ENCODE measurements at places on chromosomes 12 and 14.

- peak; percentile 72 for DNase-seq
These were observed 508 bp downstream of the CNOT2 start for GRCh38 chr12:70243510-70244371.

DNA sequence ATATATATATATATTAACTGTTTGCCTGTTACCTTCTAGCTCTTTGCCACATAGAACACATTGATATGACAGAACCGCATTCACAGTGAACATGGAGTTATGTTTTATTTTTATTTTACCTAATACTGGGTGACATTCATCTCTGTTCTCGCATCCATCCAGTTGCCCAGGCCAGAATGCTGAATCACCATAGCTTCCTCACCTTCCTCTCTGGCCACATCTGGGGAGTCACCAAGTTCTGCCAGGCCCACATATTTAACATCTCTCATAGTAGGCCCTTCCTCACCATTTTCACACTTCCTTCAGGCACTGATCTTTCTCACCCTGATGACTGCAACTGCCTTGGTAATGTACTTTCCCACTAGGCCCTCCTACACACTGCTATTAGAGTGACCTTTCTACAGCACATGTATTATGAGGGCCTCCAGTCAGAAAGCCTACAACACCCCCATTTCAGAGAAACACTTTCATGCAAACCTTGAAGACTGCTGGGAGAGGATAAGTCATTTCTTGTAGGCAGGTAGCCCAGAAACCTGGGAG is 106.8 kb downstream of the LGR5 start:
- DNase-seq = no peak

- DNase-seq = no peak
These were observed 53.7 kb downstream of the LMO3 start for GRCh38 chr12:16552301-16552700.

DNA sequence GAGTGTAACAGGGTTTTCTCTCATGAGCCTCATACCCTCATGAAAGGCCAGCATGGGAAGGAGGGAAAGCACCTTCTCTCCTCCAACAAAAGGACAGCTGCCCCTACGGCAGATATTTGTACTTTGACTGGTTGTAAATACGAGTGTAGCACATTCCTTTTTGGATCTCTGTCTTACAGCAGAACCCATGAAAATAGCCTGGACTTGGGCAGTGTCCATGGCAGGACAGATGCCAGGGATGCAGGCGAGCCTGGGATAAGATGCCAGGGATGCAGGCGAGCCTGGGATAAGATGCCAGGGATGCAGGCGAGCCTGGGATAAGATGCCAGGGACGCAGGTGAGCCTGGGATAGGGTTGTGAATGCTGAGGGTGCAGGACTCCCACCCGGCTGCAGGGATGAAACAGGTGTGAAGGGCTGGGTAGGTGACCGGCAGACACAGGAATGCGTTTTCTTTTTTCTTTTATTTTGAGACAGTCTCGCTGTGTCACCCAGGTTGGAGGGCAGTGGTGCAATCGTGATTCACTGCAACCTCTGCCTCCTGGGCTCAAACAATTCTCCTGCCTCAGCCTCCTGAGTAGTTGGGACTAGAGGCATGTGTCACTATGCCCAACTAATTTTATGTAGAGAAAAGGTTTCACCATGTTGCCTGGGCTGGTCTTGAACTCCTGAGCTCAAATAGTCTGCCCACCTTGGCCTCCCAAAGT is 120.0 kb downstream of the BEGAIN start:
- no peak for DNase-seq

DNA sequence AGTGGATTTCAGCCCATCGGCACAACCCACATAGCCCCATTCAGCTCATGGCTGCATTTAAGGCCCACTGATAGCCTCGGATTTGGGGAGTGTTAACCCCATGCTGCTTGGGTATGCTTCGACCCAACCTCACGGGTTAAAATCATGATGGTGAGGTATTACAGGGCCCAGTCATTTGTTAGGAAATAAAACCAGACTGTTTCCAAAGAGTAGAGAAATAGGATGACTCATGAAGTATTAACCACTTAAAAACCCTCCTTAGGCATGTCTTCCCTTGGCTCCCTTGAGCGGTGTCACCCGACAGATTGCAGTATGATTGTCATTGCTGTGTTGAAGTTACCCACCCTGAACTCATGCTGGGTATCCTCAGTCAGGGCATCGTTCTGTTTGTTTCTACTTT is 289.1 kb downstream of the CACNA1C start:
- DNase-seq = no peak

DNA sequence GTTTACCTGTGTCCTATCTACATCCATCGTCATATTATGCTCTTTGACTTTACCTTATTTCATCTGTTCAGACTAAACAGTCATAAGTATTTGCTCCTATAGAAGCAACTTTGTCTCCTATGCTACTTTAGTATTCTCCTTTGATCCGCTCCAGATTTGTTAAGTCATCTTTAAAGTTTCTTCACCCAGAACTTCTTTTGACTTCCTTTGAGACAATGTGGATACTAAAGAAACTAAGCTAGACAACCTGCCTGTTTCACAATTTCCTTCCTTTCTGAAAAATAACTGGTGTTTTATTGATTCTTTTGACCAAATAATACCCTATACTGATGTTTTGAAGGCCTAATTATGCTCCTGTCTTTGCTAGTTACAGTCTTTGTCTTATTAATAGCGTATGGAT is 30.0 kb upstream of the LRRK2 start:
- DNase-seq = no peak

DNA sequence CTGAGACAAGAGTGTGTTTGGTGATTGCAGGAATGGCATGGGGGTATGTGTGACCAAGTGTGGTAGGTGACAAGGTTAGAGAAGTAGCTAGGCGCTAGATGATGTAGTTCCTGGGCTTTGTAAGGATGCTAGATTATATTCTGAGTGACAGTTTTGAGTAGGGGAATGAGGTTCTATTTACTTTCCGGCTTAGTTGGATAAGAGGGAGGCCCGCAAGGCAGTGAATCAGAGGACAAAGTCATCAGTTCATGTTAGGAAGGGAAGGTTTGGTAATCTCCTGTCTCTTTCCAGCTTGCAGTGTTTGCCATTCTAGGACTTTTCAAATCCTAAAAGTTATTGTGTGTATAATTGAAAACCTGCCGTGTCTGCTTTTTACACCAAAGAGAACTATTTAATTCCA is 45.0 kb downstream of the CFAP54 start:
- DNase-seq = no peak

DNA sequence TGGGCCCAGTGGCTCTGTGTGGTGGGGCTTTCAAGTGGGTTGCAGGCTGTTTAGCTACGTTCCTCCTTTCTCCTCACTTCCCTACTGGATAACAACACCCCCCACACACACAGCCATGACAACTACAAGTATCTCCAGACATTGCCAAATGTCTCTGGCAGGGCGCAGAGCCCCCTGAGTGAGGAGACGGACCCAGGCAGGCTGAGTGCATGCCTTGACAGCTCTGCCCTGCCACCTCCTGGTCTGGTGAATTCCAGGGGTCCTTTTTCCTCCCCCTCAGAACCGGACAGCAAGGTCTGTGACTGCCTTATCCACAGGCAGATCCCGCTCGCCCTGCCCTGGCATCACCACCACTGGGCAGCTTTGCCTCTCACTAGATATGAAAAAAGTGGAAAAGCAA is 276.5 kb downstream of the TMEM132C start:
- no peak for DNase-seq

GRCh38 chr14:94773655-94774343 is 3.9 kb upstream of the GSC start:
- no peak for DNase-seq

- no peak for DNase-seq
These were observed 194.0 kb downstream of the VRK1 start for GRCh38 chr14:96991226-96991625.

DNA sequence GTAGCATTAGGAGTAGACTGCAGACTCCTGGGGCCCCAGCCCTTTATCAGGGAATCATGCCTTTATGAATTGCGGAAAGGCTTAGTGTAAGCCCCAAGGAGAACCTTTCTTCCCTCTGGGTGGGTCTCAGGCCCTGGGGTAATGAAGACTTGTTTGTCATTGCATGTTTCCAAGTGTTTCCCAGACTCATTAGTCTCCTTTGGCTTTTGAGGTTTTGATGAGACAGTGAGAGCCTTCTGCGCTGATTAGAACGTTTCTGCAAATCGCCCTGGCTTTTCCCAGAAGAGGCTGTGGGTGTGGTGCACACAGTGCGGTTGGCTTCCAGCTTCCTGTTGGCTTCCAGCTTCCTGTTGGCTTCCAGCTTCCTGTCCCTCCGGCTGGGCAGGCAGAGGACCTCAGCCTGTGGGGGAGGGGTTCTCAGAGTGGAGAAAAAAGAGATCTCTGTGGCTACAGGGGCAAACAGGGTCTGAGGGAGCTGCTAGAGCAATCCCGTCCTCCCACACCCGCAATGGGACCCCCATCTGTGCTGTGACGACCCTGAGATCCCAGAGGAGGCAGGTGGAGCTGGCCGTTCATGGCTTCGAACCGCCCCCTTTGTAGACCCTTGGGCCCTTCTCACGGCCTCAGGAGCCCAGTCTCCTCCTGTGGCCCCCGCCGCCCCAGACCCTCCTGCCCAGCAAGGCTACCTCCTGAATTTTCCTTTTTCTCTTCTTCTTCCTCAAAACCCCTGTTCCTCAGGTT is 42.1 kb downstream of the GPR68 start:
- DNase-seq = no peak

DNA sequence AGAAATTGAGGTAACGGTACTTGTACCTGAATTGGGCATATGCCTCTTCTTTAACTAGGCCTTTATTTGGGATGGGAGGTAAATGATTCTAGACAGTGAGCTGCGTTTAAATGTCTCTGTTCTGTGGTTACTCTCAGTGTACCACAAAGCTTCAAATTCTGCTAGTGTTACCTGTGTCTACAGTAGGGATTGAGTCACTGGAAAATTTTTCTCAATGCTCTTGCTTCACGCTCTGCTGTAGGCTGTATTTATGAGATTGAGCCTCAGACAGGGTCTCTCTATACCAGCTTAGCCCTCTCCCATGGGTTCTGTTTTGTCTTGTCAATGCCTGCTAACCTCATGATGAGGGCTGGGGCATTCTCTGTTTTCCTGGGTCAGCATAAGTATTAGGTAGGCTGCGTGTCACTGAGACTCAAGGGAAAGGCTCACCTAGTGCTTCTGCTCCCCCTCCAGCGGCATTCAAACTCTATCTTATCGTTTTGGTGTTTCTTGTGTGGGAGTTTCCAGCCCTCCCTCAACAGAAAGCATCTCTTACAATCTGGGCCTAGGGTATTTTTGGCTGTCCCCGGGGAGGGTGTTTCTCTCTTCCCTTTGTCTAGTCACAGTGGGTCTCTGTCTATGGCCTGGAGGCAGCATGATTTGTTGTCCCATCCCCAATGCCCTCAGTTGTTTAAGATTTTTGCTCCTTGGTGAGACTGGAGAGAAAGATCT is 285.8 kb downstream of the ADGRD1 start:
- no peak for DNase-seq

DNA sequence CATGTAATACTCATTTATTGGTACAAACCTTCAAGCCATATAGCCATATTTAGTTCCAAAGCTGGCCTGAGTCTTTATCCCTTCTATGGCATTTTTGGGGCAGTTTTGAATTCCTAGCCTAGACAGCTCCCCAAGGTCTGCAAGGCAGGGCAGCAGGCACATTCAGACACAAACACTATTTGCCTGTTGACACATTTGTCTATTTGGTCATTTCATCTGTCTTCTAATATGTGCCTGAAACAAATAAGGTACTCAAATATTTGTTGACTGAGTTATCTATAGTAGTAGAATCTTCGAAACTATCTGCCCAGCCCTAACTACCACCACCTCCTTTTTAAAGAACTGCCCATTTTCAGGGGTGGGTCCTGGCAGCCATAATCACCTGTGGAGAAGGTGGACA is 9.3 kb downstream of the PPM1H start:
- DNase-seq = no peak

DNA sequence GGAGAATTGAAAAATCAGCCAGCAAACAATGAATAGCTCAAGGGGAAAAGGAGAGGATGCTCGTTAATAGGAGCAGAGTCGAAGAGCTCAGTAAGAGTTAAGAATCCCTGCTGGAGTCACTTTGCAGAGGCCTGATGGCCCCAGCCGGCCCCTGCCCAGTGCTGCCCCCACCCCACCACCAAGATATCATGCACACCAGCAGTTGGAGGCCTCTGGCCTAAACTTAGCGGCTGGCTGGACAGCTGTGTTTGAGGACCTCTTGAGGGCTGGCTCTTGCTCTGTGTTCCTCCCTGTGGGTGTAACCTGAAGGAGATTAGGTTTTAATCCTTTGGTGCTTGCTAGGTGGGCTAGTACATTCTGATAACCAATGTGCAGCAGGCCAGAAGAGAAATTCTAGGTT is 142.0 kb downstream of the PLXNC1 start:
- no peak for DNase-seq

DNA sequence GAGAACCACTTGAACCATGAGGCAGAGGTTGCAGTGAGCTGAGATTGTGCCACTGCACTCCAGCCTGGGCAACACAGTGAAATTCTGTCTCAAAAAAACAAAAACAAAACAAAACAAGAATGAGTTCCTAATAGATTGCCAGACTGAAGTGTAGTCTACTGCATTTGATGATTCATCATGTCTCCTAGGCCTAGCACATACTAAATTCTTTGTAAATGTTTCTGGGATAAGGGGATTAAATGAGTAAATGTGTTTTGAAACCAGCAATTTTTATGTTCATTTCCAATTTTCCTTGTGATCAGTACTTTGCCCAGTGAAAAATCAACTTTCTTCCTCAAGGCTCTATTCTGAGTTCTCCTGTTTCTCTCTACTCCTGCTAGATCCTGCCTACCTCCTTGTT is 2.9 kb upstream of the DYRK2 start:
- DNase-seq = no peak

- DNase-seq = no peak
These were observed 20.1 kb downstream of the SLC48A1 start for GRCh38 chr12:47793015-47793681.

DNA sequence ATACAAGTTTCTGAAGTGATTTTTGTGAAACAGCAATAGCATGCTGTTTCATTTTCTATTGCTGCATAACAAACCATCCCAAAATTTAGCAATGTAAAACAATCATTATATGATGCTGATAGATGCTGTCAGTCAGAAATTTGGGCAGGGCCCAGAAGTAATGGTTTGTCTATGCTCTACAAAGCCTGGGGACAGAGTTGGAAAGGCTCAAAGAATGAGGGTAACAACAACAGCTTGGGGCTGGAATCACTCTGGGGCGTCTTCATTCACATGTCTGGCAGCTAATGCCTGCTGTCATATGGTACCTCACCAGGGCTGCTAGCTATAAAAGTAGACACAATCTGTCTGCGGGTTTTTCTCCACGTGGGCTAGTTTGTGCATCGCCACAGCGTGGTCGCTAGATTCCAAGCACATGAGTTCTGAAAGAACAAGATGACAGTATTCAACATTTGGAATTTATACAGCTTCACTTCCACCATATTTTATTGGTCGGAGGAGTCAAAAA is 176.5 kb downstream of the BMP4 start:
- no peak for DNase-seq

GRCh38 chr12:129109174-129110001 is 256.1 kb downstream of the GLT1D1 start:
- DNase-seq = no peak

GRCh38 chr14:29937116-29937515 is 9.5 kb upstream of the PRKD1 start:
- DNase-seq = no peak

GRCh38 chr14:54451121-54451601 is 10.0 kb upstream of the CNIH1 start:
- DNase-seq = no peak
